Lung microvascular endothelial cell (primary cell): ENCODE measurements at places on chromosomes 11 and 22. TPM values are rescaled to one million over a fixed set of nuclear protein-coding genes. Genes with fewer than 3 reads are reported as not detected.

ZNF280A gene
- total RNA-seq, result not detected in 2 replicates

CDHR5 gene
- not detected in 2 replicates for total RNA-seq

NRXN2 gene
- under 0.01 TPM in 1 of 2 replicates, not detected in the other for total RNA-seq

P2RY6 gene
- 0.20 and 0.22 TPM in 2 replicates for total RNA-seq

MYO18B gene
- not detected in 2 replicates for total RNA-seq

LRRN4CL gene
- total RNA-seq, result 0.22 and 0.60 TPM in 2 replicates

POU2AF3 gene
- not detected in 2 replicates for total RNA-seq

TSGA10IP gene
- total RNA-seq, result not detected in 2 replicates

OR2AG2 gene
- total RNA-seq, result under 0.01 and 0.20 TPM in 2 replicates

PKP3 gene
- 0.22 and 0.40 TPM in 2 replicates for total RNA-seq

DNA sequence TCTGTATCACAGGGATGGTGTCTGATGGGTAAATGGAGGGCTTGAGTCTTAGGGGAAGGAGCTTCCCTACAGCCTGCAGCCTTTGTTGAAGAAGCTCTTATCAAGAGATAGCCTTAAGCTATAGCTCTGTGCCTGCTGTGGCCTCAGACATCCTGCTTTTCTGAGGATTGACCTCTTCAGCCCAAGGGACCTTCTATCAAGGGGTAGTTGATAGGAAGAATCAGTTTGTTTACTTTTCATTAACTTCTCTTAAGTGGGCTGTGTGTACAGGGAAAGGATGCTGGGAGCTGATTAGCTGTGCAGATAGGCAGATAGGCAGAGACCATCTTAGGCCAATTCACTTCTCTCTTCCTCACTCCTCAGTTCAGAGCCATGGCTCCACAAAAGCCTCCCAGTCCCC is 151.8 kb upstream of the CADM1 start:
- DNase-seq, result no peak

GRCh38 chr11:60838132-60838531 is 3.8 kb upstream of the CCDC86 start:
- DNase-seq, result no peak

GRCh38 chr11:116853461-116854073 is 16.1 kb upstream of the APOA1 start:
- peak; percentile 71 for DNase-seq

DNA sequence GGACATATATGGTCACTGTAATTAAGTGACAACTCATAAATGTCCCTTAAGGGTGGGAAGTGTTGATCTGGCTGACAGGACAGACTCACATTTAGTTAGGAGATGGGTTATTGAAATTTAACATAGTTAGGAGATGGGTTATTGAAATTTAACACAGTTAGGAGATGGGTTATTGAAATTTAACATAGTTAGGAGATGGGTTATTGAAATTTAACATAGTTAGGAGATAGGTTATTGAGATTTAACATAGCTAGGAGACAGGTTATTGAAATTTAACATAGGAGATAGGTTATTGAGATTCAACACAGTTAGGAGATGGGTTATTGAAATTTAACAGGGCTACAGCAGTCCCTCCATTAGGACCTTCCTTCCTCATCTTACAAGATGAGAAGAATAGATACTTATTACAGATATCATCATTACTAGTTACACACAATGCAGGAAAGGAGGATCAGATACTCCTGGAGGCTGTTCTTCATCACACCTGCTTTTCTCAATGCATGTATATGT is 98.5 kb downstream of the MTNR1B start:
- no peak for DNase-seq

DNA sequence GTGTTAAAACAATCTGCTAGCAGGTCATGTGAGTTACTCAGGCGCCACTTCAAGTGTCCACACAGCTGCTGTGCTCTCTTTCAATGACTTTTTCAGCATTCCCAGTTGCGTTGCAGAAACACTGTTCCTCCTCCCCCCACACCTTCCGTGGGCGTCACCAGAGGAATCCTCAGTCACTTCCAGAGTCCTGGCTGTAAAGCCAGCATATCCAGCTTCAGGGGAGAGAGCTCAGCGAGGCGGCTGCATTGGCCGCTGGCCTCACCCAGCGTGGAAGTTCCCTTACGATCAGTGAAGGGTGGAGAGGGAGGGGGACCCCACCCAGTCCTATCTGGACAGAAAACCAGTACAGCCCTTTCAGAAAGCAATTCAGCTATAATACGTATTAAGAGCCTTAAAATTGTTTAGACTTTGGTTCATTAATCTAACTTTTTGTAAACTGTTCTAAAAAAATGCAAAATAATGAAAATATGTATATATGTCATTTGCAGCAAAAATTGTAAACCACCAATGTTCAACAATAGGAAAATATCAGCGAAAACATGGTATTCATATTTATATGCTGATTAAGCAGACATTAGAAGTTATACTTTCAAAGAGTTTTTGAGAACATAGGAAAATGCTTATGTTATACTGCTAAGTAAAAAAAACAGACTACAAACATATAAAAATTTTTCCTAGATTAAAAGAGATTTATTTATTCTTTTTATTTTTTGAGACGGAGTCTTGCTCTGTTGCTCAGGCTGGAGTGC is 2.8 kb upstream of the ANO9 start:
- peak; percentile 14 for DNase-seq

DNA sequence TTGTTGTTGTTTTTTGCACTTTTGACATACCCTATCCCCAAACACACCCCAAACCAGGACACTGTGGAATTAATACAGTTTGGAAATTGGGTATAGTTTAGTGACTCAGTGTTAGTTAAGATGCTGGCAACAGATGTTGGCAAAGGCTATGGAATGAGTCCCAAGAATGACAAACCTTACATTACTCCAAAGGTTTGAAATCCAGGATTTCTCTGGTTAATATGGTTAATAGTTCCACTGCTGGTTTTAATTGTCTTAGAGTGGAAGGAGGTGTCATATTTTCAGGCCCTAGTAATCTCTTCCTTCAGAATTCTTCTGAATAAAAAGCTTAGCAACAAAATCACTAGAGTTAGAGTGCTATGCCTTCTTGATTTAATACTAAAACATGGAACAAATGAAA is 775 bp downstream of the LPXN start:
- DNase-seq, result peak; percentile 20

GRCh38 chr11:257766-258493 is 20.3 kb upstream of the NLRP6 start:
- no peak for DNase-seq

GRCh38 chr11:130000552-130001176 is 2.0 kb downstream of the PRDM10 start:
- DNase-seq, result no peak

DNA sequence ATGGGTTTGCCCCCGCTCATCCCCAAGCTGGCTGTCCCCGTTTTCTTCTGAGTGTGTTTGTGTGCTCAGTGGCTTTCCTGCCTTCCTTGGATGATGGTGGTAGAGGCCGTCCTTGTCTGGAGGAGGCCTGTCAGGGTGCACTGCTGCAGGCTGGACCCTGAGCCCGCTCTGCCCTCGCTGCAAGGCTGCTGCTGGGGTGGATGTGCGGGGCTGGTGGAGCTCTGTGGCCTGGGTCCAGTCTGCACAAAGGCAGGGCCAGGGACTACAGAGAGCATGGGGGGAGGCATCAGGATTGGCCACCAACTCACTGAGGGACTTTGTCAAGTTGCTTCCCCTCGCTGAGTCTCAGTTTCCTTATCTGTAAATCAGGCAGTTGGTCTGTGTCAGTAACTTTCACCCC is 275.0 kb downstream of the KIRREL3 start:
- no peak for DNase-seq

DNA sequence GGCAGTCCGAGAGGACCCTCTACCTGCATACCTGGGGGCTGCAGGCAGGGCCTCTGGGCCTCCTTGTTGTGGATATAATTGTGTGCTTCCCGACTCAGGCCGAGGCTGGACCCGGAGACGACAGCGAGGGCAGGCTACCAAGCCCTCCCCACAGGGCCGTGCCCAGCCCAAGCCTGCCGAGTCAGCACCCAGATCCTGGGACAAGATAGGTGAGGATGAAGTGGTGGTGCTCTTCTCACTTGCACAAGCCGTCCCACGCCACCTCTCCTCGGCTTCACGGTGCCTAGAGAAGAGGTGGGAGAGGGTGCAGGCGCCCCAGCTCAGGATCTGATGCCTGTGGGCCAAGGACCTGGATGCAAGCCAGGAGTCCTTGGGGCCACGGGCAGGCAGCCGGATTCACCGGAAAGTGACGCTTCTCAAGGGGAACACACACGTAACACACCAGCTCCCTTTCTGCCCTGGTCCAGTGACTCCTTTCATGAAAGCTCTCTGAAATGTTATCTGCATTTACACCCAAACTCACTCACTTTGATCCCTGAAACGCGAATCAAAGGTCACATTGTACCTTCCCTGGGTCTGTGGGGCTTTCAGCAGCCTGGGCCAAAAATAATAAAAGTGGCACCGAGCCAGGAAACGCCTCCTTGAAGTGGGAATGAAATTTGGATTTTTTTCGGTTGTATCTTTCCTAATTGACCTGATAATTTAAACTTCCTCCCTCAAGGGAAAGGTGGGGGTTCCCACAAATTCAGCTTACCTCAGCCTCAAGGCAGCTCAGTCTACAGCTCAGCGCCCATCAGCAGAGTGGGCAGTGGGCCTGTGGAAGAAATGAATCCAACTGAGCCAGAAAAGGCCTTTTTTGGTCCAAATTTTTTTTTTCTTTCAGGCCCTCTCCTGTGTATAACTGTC is 1.1 kb upstream of the GNB1L start:
- peak; percentile 55 for DNase-seq

DNA sequence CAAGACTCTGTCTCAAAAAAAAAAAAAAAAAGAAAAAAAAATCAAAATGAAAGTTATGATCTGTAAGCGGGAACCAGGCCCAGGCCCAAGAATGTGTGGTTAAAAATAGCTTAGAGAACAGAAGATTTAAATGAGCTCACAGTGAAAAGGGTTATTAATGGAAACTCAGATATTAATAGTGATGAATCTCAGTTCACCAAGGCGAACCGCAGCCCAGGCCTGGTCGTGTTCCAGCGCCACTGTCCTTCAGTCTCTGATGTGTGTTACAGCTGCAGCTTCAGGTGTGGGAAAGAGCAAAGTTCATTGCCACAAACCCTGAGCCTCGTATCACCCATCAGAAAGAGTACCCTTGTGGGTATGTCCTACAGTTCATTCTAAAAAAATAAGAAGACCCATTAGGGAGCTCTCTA is 107.1 kb downstream of the GAB2 start:
- DNase-seq, result peak; percentile 5

- DNase-seq, result no peak
Measured at GRCh38 chr11:44782478-44782877, 55.7 kb downstream of the TSPAN18 start.

DNA sequence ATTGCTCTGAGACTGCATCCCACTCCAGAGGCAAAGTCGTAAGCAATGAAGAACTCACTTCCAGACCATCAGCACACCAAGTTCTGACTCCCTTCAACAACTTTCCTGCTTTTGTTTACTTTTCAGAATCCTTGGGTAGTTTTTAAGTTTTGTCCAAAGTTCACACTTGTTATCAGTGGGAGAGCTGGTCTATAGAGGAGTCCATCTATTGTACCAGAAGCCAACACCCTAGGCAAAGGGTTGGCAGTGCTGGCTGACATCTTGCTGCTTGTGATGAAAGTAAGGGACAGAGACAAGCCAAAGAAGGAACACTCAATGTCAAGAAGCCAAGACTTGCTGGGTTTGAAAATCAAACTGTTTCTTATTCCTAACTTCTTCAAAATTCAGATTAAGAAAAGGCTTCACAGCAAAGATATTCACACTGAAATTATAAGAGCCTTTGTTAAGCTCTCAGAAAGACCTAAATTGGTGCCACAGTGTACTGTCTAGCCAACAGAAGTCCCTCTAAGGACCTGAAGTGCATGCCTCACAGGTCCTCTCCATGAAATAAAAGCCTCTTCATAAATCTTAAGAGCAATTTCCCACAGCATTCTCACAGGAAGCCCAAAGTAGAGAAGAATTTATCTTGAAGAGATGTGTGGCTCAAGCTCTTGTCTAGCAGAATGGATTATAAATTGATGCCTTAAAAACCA is 21.5 kb upstream of the LINC01488 start:
- DNase-seq, result peak; percentile 8

GRCh38 chr11:66915866-66916265 is 42.3 kb downstream of the PC start:
- DNase-seq, result no peak

- DNase-seq, result no peak
Measured at GRCh38 chr11:78224506-78224905, 35.8 kb downstream of the USP35 start.

DNA sequence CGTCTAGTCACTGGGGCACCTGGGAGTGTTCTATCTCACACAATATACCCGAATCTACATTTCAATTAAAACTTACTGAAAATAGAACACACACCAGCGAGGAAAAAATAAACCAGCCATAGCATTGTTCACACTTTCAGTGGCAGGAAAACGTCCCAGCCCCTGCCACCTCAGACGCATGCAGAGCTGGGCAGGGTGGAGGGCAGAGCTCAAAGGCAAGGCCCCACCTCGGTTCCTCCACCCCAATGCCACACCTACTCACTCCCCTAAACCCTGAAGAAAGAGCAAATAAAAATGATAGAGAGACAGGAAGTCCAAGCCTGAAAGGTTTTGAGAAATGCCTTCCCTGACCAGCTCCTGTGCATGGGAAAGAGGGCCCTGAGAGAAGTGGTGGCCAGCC is 14.8 kb downstream of the B3GNT6 start:
- no peak for DNase-seq
